ENCODE measurements at places on chromosomes 6 and 20.

GRCh38 chr6:11210386-11211138 lies 21.9 kb downstream of the NEDD9 start:
- no peak for DNase-seq

DNA sequence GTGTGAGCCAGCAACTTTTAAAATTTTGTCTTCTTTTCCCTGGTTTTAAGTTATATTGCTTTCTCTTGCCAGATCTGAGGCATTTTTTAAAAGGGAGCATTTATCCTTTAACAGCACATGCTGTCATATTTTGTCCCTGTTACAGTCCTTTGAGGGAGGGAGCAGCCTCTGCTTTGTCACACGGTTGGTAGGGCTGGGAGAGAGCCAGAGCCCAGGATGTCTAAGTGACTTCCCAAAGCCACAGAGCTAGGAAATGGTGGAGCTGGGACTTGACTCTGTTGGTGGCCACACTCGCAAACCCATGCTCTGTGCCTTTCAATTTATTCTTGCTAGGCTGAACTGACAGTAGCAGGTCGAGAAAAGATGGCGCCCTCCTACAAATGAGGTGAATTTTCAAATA lies 80.4 kb upstream of the IYD start:
- DNase-seq = no peak

DNA sequence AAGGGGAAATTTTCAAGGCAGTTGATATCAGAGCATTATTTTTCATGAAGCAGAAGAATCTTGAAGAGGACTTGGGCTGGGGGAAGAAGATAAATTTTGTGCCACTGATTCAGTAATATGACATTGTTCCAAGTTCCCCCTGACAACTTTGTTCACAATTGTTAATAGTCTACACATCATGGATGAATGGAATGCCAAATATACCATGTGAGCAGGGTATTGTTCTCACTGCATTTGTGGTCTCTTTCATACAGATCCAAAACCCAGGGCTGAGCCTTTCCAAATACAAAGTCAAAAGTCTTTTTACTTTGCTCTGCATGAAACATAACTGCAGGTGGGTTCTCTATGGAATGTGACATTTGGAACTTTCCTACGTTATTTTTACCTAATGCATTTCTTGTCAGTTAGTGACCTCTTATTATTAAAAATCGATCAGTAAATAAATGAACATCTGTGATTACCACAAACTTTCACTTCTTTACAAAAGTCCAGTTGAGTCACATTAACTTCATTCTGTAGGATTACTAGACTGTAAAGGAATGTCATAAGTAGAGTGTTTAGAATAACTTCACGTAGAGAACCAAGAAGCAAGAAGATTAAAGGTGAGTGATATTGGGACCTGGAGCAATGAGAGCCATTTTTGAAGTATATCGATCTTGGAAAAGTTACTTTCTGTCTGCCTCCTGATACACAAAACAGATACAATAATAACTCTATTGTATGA lies 100.9 kb downstream of the RCAN2 start:
- DNase-seq = no peak

- DNase-seq = no peak
Measured at GRCh38 chr20:48524582-48524981, 303.2 kb downstream of the PREX1 start.

DNA sequence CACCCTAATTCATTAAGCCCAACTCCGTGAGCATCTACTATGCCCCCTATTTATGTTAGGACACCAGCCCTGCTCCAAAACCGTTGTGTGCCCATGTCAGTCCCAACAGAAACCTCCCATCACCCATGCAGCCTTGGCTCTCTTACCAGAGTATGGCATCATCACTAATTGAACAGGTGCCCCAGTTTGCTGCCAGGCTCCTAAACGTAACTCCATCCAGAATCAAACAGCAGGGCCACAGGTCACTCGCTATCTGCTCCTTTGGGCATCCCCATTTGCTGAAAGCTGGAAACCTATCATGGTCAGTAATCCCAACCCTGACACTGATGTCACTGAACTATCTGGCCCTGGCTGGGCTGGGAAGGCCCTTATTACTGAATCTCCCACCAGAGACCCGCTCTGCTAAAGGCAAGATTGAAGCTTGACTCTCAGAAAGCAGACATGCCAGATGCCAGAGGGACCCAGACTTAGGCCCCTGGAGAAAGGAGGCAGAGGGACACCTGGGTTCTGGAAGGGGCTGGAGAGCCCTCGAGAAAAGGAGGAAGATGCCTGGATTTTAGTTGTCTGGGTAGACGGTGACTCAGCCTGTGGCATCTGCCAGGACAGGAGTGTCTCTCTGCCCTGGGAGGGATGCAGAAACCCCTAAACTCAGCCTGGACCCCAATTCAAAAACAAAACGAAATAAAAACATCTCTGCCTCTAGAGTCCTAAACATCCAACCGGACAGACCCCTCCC lies 14.0 kb downstream of the MUCL3 start:
- no peak for DNase-seq

GRCh38 chr20:14785065-14785743 lies 447.8 kb upstream of the FLRT3 start:
- no peak for DNase-seq

- peak; percentile 27 for DNase-seq
Measured at GRCh38 chr6:125807293-125807692, 16.5 kb downstream of the NCOA7 start.

DNA sequence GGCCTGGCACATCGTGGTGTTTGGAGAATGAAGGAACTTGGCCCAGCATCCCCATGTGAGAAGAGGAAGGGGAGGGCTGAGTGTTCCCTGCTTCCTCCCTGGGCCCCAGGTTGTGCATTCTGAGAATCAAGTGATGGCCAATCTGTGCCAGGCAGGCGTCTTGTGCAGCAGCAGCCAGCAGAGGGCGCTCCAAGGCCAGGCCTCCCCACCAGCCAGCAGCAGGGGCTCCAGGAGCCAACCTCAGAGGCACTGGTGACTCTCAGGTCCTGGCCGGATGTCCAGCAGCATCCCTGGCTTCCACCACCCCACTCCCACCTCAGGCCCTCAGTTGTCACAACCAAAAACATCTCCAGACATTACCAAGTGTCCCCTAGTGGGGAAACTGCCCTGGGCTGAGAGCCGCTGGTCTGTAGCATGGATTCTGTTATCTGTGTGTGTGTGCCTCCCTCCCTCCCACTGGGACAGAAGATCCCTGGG lies 192.0 kb downstream of the PREX1 start:
- peak; percentile 74 for DNase-seq

GRCh38 chr20:15380770-15381169 lies 1043.4 kb upstream of the FLRT3 start:
- no peak for DNase-seq

- no peak for DNase-seq
Measured at GRCh38 chr6:31778999-31779885, 2.1 kb upstream of the VWA7 start.

DNA sequence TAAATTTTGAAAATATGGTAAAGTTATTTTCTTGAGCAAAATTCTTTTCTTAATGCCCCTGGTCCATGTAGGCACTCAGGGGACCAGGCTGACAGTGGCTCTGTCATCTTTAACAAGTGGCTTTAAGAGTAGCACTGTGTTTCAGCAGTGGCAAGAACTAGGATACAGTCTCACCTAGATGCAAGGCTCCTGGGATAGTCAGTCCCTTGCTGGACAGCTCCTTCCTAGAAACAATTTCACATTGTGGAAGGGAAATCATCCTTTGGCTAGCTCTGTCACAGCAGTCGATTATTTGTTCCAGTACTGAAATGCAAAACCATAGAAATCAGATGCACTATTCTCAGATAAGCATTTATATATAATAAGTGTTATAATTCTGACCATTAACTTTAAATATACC lies 175.4 kb upstream of the KCNQ5 start:
- DNase-seq = no peak
